ENCODE measurements at places on chromosomes 2 and 18.
A peak's percentile ranks its signal among the peaks of the same experiment; 100 is the strongest.

DNA sequence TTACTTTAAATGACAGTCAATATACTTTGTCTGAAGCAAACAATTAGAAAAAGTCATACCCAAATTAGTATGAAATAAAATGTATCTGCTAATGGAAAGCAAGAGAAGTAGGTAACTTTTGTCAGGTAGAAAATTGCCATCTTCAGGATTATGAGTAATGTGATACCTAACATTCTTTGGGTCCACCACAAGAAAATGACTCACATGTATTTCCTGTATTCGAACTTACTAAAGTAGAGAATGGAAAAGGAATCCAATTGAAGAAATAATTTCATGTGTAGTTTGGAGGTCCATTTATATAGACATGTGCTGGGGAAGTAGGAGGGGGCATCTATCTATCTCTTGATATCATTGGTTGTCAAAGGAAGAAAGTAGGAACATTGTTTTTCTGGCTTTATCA, 636.2 kb upstream of the CHAC2 start:
- DNase-seq = no peak

DNA sequence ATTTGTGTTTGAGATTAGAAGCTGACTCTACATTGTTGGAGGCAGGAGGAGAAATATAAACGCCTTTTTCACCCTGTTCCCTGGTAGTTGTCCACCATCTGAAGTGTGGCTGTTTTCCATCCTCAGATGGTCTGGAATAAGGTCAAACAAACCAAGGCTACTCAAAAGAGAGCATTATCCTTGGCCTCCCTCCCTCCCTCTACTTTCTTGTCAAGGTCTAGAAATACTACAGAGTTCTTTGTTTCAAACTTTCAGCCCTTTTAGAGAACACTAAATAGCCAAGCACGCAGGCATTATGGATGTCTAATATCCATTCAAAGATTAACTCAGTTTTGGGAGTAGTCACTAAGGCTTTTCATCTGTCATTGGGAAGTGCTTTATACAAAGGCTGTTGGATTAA, 215.8 kb upstream of the ITGA4 start:
- DNase-seq = peak; percentile 7

- DNase-seq = no peak
Observed at GRCh38 chr2:190997526-190998113, 16.4 kb downstream of the STAT1 start.

- no peak for DNase-seq
Observed at GRCh38 chr18:4357579-4357978, 97.5 kb downstream of the DLGAP1 start.

- no peak for DNase-seq
Observed at GRCh38 chr2:41963661-41964525, 83.9 kb upstream of the PKDCC start.

GRCh38 chr2:176283291-176284068, 14.2 kb downstream of the MTX2 start:
- no peak for DNase-seq

DNA sequence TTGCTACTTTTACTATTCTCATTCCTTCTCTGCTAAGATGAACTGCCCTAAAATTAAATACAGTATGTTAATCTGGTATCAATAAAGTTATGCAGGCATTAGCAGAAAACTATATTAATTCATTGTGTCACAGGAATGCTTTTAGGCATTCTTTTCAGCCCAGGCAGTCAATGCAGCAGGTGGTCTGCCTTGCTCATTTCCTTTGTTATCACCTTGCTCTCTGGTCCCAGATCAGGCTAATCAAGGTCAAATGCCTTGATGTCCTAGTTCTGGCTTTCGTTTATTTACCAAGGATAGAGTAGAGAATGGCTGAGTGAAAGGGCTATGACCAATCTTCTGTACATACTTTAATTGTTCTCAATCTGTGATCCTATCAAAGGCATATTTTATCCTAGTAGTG, 1023.6 kb downstream of the TMEM182 start:
- no peak for DNase-seq

GRCh38 chr2:54675738-54676137, 47.7 kb upstream of the EML6 start:
- DNase-seq = no peak

GRCh38 chr2:207227062-207227748, 61.5 kb upstream of the KLF7 start:
- DNase-seq = no peak

- DNase-seq = peak; percentile 43
Observed at GRCh38 chr2:12717191-12718014, 667 bp downstream of the TRIB2 start.

- no peak for DNase-seq
Observed at GRCh38 chr2:66443186-66443978, 8.5 kb downstream of the MEIS1 start.

DNA sequence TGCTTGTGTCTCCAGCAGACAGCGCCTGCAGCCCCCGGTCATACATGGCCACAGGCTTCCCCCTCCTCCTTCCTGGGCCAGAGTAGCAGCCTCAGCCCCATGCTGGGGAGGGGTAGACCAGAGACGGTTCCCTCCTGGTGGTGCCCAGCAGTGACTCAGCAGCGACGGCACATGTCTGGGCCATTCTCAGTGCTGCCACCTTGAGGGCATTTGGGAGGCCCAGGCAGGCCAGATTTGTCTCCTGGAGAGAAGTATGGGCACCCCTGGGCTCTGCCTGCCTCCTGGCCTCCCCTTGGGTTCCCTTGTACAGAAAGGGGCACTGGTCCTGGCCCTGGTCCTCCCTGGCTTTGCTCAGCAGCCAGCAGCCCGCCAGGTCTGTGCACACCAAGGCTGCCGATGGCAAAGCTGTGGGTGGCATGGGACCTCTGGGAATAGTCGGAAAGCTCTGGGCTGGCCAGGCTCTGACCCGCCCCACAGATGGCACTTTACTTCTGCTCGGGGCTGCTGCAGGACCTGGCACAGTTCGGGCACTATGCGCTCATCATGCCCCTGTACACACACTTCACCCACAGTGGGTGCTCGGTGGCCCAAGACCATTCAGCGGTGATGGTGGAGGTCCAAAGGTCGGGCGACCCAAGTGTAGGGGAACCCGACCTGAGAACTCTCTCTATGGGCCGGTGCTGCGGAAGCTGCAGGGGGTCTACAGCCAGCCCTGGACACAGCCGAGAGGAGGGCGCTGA, 11.4 kb upstream of the ALPI start:
- DNase-seq = peak; percentile 57

GRCh38 chr2:222872551-222872950, 11.7 kb downstream of the ACSL3 start:
- no peak for DNase-seq

DNA sequence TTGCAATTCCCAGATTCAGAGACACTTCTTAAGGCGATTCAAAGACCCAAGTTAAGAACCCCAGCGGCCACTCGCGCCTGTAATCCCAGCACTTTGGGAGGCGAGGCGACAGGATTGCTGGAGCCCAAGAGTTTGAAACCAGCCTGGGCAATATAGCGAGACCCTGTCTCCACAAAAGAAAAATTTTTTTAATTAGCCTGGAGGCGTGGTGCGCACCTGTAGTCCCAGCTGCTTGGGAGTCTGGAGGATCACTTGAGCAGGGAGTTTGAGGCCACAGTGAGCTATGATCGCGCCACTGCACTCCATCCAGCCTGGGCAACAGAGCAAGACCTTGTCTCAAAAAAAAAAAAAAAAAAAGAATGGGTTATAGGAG, 585 bp upstream of the ANAPC1 start:
- DNase-seq = no peak

Data from T-helper 2 cell treated with Interferon-gamma antibody and Interleukin-4, amounts not matched to agents 5 μg/mL and 100 μg/mL, for 36 hours (primary cell).